ENCODE measurements at places on chromosomes 7 and 10.

DNA sequence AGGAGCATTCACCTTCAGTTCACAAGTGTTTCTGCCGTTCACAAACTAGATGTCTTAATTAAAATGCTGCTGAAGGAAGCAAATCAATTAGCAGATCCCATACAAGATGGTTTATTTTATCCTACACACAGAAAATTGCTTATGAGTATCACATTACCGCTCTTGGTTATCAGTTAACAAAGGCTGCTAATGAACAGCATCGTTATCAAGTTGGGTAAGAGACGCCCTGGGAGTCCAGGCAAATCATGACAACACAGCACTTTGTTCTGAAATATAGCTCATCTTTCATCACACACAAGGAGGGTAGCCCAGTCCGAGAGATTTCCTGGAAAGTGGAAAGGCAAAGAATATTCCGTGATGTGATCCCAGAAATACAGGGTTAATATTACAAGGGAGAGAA lies 20.8 kb upstream of the FAM170B start:
- DNase-seq = no peak

- DNase-seq = no peak
Measured at GRCh38 chr10:6386346-6386745, 183.6 kb downstream of the PFKFB3 start.

- DNase-seq = no peak
Measured at GRCh38 chr10:62225362-62225761, 43.3 kb downstream of the RTKN2 start.

- DNase-seq = no peak
Measured at GRCh38 chr7:141511316-141511675, 39.9 kb upstream of the AGK start.

GRCh38 chr10:31959461-31960173 lies 31.0 kb upstream of the ARHGAP12 start:
- no peak for DNase-seq

GRCh38 chr7:2821842-2822507 lies 22.1 kb downstream of the GNA12 start:
- no peak for DNase-seq

- no peak for DNase-seq
Measured at GRCh38 chr10:49367600-49367999, 28.3 kb downstream of the DRGX start.

DNA sequence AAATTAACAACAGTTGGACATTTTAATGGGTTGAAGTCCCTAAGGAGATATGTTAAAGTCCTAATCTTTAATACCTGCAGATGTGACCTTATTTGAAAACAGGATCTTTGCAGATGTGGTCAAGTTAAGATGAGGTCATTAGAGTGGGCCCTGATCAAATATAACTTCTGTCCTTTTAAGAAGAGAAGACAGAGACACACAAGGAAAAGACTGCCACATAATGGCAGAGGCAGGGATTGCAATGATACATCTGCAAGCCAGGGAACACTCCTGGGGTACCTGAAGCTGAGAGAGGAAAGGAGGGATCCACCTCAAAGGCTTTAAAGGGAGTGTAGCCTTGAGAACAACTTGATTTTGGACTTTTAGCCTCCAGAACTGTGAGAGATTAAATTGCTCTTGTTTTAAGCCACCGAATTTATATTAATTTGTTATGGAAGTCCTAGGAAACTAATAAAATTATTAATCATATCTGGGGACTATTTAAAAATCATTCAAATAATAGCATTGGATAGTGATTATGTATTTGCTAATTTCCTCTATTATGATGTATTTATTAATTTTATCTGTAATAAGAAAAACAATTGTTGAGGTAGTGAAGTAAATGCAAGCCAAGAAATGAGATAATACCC lies 700.0 kb upstream of the PCDH15 start:
- peak; percentile 69 for DNase-seq

- DNase-seq = no peak
Measured at GRCh38 chr10:61754587-61755550, 92.1 kb downstream of the CABCOCO1 start.

GRCh38 chr7:142855114-142855743 lies 353 bp downstream of the EPHB6 start:
- peak; percentile 25 for DNase-seq

GRCh38 chr10:6136215-6137201 lies 47.7 kb downstream of the RBM17 start:
- no peak for DNase-seq

DNA sequence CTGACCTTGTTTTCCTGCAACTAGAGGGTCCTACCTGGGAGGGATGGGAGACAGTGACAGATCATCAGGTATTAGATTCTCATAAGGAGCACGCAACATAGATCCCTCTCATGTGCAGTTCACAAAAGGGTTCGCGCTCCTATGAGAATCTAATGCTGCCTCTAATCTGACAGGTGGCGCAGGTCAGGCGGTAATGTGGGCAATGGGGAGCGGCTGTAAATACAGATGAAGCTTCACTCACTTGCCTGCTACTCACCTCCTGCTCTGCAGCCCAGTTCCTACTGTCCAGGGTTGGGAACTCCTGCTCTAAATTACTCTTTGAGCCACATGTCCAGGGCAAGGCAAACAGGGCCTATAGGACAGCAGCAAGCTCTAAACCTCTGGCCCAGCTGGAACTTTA lies 46.2 kb downstream of the GFRA1 start:
- DNase-seq = no peak

DNA sequence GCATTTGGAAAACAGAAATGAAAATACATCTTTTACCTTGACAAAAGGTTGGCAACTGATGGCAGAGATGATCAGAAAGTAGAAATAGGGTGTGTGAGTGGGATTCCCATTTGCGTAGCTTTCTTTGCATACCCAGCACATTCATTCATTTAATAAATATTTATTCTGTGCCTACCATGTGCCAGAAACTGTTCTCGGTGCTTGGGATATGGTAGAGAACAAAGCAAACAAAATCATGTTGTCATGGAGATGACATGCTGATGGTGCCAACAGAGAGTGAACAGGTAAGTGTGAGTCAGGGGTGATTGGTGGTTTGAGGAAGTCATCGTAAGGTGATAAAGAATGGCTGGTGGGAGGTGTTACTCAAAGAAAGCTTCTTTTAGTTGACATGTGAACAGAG lies 45.4 kb downstream of the CACNB2 start:
- DNase-seq = no peak

GRCh38 chr10:73810358-73810734 lies 1.1 kb downstream of the NDST2 start:
- DNase-seq = no peak

DNA sequence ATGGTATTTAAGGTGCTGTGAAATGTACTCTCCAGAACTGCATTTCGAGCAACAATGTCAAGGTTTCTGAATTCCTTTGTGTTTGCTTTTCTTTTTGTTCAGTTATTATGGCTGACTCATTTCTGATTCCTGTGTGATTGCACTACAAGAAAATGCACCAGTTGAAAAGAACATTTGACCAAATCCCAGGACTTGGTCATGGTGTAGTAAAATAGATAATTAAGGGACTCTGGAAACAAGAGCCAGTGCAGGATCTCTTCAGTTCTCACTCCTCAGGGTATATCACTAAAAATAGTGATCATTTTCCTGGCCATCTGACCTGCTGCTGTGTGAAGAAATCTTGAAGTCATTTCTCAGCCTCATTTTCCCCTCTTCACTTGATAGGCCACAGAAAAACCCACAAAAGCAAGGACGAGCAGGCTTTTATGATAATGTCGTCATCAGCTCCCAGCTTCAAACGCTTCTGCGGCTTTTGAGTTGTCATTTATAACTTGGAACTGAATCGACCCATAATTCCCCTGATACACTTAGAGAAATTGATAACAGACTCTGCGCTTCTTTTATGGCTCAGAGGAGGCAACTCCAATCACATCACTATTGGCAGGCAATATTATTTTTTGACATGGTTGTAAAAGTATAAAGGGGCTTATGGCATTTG lies 274.7 kb downstream of the HDAC9 start:
- no peak for DNase-seq

DNA sequence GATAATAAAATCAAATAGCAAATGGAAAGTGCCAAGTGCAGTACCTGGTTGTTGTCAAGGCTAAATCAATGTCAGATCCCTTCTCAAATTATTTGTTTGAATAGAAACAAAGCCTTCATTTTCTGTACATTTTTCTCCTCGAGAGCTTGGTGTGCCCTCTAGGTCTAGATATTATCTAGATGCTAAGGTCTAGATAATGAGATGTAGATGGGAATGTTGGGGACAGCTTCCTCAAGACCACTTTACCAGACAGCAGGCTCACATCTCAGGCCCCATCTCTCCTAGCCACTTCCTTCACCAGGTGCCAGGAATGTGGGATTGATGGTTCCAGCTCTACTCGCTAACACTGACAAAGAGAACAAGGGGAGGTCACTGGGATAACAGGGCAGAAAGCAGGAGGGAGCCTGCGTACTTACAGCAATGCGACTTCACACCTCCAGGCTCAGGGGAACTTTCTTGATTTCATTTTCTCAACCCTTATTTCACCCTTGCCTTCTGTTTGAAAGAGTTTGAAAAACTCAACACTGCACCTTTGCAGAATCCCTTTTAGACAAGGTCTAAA lies 451.4 kb upstream of the VSTM2A start:
- DNase-seq = no peak

- no peak for DNase-seq
Measured at GRCh38 chr7:117043108-117043825, 90.0 kb downstream of the ST7 start.

GRCh38 chr7:4742051-4742573 lies 33.3 kb upstream of the AP5Z1 start:
- no peak for DNase-seq
